ENCODE measurements at places on chromosomes 6 and 20.

DNA sequence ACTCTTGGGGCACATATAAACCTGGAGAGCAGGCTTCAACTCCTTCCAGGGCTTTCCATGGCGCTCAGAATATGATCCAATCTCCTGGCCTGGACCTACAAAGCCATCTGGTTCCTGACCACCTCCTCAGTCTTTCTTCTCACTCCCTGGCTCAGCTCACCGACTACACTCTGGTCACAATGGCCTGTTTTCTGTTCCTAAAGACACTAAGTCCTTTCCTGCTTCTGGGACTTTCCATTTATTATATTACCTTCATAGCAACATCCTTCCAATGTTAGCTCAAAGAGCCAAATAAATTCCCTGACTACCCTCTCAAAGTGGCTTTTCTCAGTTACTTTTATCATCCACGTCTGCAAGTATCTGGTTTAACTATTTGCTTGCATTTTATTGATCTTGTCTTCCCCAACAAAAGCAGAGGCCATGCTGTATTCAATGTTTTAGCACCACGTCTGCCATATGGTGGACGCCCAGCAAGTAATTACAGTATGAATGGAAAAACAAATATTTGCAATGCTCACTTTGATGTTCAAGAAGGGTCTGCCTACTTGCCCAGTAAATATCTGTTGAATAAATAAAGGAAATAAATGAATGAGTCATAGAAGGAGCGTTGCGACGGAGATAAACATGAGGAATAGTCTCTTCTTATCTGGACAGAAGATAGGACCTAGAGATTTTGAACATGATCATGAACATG lies 328.4 kb downstream of the ESR1 start:
- no peak for DNase-seq

DNA sequence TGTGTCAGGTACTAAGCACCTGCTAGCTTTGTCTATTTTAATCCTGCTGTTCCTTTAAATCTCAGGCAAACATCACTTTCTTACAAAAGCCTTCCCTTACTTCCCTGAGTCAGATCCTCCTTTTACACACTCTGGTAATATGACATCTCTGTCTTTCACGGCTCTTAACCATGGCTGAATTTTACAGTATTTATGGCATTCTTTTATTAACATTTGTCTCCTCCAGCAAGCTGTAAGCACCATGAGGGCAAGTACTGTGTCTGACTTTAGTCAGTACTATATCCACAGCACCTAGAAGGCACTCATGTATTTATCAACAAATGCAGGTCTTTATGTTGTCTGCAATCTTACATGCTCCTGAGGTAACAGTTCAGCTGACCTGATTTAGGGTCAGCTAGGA lies 33.7 kb upstream of the HBS1L start:
- no peak for DNase-seq

GRCh38 chr6:149990661-149991471 lies 27.1 kb downstream of the ULBP1 start:
- peak; percentile 41 for DNase-seq

DNA sequence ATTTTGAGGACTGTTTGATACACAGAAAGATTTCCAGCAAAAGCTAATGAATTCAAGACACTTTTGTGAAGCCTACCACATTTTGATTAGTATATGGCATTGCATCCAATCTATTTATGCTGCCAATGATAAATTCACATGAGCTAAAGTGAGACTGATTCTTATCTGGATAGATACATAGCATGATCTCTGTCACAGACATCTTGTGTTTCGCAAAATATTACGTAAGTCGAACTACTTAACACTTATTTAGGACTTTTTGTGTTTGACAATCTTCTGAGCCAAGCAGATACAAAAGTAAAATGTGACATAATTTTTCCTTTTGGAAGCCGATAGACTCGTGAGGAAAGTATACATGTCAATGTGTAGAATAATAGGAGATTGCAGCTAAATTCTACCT lies 251.6 kb downstream of the HACE1 start:
- DNase-seq, result no peak

DNA sequence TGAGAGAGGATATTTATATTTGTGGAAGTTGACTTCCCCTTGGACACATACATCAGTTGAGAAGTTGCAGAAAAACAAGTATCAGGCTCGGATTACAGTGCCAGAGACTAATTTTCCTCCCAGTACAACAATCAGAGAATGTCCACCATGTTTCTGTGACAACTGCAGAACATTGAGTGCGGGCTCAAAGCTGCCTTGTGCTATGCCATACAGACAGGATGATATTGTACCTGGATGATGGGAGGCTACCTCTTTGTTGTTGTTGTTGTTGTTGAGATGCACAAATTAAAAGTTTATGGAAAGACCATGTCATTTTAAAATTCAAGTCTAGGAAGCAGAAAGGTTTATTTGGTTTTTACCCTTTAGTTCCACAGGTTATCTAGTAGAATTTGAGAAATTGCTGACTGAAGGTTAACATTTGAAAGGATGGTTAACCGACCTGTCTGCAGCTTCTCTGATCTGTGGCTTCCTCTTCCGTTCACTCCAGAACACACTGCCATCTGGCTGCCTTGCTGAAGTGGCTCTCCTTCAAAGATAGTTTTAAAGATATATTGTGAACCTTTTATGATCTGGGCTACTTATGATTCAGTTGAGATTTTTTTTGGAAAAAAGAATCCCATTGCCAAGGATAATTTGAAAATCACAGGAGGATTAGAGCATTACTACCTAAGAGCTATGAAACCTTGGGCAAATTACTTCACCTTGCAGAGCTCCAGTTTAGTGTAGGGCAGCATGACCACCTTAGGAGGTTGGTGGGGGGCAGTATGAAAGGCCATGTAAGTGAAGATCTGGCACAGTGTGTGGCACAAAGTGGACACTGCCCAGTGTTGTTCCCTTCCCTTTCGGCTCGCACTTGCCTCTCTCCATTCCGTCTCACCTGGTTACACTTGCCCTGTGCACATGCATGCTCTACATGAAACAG lies 15.9 kb downstream of the TMEM200A start:
- peak; percentile 74 for DNase-seq

DNA sequence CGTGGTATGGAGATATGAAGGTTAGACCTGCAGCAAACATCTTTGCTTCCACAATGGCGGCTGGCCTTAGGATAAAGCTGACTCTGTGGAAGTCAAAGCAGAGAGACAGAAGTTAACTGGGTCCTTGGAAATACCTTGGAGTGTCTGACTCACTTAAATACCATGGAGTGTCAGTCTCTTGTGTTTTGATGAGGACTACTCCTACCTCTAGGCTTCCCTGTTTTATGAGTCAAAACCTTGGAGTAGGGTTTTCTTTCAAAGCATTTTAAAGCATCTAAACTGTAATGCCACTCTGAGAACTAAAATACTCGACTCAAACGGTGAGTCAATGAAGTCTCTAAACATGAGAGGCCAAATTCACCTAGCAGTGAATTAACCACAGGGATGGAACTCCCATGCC lies 329.1 kb downstream of the SAMD5 start:
- no peak for DNase-seq

DNA sequence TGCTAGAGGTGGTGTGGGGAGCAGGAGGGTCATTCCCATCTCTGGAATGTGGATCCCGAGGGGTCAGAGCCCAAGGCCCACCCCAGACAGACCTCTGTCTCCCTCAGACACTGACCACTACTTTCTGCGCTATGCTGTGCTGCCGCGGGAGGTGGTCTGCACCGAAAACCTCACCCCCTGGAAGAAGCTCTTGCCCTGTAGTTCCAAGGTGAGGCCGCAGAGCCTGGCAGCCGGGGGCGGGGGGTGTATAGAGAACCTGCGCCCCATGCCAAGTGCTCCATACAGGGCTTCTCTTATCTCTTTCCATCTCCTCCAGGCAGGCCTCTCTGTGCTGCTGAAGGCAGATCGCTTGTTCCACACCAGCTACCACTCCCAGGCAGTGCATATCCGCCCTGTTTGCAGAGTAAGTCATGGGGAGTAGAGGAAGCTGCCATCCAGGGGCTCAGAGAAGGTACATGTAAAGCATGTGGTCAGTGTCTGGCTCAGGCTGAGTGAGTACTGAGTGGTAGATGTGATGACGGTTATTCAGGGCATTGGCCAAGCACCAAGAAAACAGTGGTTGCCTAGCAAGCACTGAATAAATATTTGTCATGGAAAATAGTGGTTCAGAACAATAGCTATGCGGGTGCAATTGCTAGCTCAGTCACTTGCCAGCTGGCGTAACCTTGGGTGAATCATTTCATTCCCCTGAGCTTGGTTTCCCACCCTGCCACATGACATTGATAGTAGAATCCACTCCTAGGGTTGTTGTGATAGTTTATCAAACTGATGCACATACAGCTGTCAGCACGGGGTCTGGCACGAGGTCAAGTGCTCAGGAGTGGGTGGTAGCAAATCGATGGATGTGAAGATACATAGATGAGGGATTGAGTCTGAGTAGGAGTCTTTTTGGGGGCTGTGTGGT lies 3.5 kb downstream of the PIGT start:
- no peak for DNase-seq

DNA sequence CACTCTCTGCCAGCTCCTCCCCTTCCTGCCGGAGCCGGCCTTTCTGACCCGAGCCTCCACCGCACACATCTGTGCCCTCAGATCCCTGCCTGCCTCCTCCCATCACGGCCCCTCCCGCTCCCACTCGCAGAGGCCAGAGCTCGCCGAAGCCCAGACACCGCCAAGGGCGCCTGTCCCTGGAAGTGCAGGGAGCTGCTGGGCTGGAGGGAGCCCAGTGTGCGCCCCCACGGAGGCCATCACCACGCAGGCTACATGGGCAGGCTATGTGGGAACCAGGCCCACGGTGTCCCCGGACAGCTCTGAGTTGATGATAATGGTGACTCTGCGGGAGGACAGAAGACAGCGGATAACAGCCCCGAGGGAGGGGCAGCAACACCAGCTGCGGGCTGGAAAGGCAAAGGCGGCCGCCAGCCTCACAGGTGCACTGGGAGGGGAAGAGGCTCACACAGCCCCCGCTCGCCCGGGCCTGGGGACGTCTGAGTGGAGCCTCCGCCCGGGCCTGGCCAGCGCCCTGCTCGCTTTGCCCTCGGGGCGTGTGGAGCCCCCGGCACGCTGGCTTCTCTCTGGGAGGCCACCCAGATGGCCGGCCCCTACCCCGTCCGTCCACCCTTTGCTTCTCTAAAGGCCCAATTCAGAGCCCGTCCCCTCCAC lies 154.9 kb downstream of the DLL1 start:
- DNase-seq, result no peak

DNA sequence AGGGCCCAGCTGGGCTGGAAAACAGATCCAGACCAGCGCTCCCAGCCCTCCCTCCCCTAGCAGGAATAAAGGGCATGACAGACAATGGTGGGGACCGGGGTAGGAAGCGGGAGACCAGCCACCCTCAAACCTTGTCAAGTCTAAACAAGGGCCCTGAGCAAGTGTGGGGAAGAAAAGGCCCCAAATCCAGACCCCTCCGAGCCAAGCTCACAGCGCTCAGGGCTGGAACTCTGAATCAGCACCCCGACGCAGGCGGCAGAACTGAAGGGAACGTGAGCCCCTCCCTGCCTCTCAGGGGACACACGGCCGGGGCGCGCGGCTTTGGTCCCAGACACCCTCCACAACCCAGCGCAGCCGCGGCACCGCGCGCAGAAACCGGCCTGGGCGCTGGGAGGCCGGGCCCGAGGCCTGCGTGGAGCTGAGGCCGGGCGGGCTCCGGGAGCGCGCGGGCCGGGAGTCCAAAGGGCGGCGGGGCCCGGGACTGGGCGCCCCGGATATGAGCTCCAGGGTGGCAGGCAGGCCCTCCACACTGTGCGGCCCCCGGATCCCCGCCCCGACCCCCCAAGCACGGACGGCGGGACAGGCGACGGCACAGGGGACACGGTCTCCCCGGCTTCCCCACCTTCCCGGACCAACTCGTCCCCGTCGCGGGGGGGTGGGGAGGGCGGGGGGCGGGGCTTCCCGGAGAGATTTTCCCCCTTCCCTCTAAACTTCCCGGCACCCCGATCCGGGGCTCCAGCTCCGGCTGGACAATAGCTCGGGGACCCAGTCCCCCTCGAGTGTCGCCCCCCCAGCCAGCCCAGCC lies 641 bp downstream of the TEAD3 start:
- no peak for DNase-seq

DNA sequence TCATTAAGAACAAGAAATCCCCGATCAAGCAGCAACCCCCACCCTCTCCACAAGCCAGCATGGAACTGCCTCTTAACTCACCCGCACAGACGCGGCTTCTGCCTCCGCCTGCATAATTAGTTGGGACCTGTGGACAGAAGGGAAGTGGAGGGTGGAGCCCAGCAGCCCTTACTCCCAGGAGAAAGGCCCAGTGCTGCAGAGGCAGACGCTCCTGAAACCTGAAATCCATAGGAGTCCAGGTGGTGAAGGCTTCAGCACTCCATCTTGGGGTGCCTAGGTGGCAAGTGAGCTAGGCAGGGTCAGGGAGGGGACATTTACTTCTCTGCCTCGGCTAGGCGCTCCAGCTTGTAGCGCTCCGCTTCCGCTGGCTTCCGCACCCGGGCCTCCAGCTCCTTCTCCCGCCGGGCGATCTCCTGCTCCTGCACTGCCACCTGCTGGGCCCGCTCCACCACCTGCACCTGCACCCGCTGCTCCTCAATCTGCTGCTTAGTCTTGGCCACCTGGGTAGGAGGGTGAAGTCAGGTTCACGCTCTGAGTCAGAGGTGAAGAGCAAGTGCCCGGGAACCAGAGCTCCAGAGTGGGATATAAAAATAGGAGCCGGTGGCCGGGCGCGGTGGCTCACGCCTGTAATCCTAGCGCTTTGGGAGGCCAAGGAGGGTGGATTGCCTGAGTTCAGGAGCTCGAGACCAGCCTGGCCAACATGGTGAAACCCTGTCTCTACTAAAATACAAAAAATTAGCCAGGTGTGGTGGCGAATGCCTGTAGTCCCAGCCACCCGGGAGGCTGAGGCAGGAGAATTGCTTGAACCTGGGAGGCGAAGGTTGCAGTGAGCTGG lies 10.7 kb downstream of the TUBB start:
- peak; percentile 73 for DNase-seq

- no peak for DNase-seq
Observed at GRCh38 chr20:51769976-51770615, 1.9 kb upstream of the ATP9A start.

- peak; percentile 53 for DNase-seq
Observed at GRCh38 chr6:159978291-159979135, 9.6 kb downstream of the IGF2R start.

DNA sequence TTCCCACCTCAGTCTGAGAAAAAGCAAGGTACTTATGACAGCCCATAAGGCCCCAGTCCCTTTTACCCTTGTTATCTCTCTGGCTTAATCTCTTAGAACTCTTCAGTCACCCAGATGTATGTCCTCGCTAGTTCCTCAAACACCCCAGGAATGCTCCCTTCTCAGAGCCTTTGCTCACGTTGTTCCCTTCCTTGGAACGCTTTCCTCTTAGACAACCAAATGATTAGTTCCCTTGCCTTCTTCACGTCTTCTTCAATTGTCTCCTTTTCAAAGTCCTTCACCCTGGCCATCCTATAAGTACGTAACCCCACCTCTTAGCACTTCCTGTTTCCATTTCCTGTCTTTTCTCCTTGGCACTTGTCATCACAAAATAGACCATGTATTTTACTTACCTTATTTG lies 1.1 kb upstream of the APOBEC2 start:
- DNase-seq, result no peak

GRCh38 chr20:20226554-20226953 lies 141.3 kb upstream of the INSM1 start:
- DNase-seq, result no peak

DNA sequence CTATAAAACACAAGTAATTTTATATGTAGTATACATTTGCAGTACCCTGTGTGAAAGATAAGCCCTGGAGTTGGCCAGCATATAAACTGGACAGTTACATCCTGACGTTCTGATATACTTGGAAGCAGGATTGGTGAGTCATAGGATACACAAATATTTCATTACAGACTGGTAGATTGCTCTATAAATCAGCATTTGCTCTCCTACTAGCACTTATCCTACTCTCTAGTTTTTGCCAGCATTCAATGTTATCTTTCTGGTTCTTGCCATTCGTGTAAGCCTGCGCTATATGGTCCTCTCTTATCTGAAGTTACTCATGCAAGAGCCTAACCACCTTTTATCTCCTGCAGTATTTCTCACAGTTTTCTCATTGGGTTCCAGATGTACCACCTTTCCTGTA lies 680.2 kb upstream of the MMS22L start:
- DNase-seq, result no peak

Measured in CD4-positive, CD25-positive, alpha-beta regulatory T cell (primary cell).